ENCODE measurements at places on chromosomes 2 and 18.

- no peak for DNase-seq
Measured at GRCh38 chr2:212997526-212998020, 153.8 kb downstream of the IKZF2 start.

GRCh38 chr2:239274391-239275043 is 126.3 kb downstream of the HDAC4 start:
- DNase-seq = no peak

GRCh38 chr2:60175290-60175689 is 378.2 kb downstream of the BCL11A start:
- no peak for DNase-seq

- no peak for DNase-seq
Measured at GRCh38 chr2:60857056-60857455, 24.3 kb upstream of the REL start.

DNA sequence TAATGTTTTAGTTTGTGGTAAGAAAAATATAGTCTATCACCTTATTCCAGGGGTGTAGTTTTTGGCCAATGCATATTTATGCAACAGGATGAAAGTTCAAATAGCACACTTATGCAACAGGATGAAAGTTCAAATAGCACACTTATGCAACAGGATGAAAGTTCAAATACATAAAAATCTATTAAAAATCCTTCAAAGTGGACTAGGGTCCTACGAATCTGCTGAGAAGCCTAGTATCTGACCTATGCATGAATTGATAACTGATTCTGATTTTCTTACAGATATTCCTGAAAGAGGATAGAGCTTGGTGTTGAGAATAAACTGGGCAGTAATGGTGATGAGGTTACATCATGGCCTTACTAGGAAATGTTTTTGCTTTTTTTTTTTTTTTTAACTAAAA is 2.8 kb downstream of the PECR start:
- DNase-seq = no peak

- DNase-seq = no peak
Measured at GRCh38 chr2:37773371-37774130, 102.1 kb upstream of the CDC42EP3 start.

DNA sequence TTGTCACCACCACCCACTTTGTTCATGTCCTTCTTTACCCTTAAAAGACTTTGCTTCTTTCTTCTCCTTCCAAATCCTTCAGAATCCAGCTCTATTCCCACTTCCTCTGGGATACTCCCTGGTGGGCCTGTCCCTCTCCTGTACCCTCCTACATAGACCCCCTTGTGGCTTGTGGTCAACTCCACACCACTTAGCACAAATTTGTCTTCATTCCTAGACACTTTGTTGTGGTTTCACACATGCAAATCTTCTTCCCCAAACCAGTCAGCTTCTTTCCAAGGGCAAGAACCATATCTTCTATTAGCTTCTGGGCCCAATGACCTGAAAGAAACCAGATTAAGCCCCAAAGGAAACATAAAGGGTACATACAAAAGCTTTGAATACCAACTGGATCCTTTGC is 342.4 kb downstream of the TNS1 start:
- no peak for DNase-seq

GRCh38 chr2:105674859-105675541 is 69.7 kb upstream of the NCK2 start:
- no peak for DNase-seq

DNA sequence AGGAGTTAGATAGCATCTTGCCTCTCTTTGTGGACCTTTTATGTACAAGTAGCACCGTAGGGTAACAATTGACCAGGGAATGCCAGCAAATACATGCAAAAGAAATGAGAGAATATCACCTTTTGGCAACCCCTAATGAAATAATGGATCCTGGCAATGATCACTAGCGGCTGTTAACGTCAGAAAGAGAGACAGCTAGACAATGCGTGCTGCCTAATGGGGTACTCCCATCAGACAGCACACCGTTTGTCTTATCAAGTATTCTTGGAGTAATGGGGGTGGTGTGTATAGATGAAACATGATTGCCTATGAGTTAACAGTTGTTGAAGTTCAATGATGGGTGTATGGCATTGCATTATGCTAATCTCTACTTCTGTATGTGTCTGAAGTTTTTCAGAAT is 1.6 kb downstream of the ELAC1 start:
- DNase-seq = no peak

GRCh38 chr2:199778655-199779054 is 72.3 kb downstream of the FTCDNL1 start:
- DNase-seq = no peak

All from activated CD4-positive, CD25-positive, alpha-beta regulatory T cell (primary cell).